HCT116 (cell line): ENCODE measurements at places on chromosomes 12 and 14. TPM values are rescaled to one million over a fixed set of nuclear protein-coding genes. Genes with fewer than 3 reads are reported as not detected.

DNA sequence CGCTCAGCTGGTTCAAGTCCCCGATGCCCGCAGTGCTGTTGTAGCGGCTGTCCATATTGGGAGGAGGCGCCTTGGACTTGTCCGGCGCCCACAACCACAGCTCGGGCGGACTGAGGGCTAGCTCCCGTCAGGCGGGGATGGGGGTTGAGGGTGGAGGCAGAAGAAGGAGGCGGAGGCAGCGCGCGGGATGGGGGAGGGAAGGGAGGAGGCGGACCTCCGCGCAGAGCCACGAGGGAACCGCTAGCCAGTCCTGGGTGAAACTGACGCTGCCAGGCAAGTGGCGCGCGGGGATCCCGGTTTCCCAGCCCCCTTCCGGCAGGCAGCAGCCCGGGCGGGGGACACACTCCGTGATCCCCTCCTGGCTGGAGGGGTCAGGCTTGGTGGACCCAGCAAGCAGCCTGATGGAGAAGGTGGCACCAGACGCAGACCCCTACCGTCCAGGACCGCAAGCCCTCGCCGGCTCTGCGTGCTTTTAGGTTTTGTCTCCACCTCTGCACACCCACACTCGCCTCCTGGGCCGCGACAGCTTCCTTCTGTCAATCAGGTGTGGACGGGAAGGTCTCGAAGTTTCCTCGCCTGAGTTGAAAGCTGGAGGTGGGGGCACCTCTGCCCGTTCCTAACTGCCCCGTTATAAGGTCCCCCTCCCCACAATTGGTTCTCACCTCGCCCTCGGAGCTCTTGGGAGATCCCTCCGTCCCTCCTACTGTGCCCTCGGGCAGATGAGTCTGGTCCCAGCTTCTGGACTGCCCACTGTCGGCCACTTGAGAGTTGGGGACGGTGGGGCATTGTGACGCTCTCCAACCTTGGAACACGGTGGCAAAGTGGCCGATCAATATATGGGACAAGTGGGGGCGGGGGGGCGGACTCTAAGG is at the start of gene CPNE8:
CPNE8 (minus strand) TSS at position 112 of the 872 bp plus-strand sequence; CDS start at position 55, 57 bp downstream.
- DNase-seq = peak; percentile 48
- H3K4me3 ChIP-seq = peak within 1 kb of the TSS; percentile 80
- no peaks in the 10 kb centered on the region for H3K27me3 ChIP-seq
- peaks cover 7% of the 10 kb centered on the region for H3K4me1 ChIP-seq
- H3K27ac ChIP-seq = peak within 1 kb of the TSS; percentile 95
- H3K36me3 ChIP-seq = no peaks in the 10 kb centered on the region

- H3K36me3 ChIP-seq = no peaks in the 10 kb centered on the region
- no peak overlapping the region for H3K27ac ChIP-seq
- H3K4me1 ChIP-seq = no peaks in the 10 kb centered on the region
Observed at GRCh38 chr12:113065126-113066007, 8.8 kb downstream of the DTX1 start.

GRCh38 chr12:47360771-47361388 is 281.1 kb upstream of the AMIGO2 start:
- H3K36me3 ChIP-seq = no peaks in the 10 kb centered on the region
- no peak for DNase-seq
- H3K4me1 ChIP-seq = peaks cover 7% of the 10 kb centered on the region; the same call in 1 of the 2 replicates
- H3K27ac ChIP-seq = no peak overlapping the region

DNA sequence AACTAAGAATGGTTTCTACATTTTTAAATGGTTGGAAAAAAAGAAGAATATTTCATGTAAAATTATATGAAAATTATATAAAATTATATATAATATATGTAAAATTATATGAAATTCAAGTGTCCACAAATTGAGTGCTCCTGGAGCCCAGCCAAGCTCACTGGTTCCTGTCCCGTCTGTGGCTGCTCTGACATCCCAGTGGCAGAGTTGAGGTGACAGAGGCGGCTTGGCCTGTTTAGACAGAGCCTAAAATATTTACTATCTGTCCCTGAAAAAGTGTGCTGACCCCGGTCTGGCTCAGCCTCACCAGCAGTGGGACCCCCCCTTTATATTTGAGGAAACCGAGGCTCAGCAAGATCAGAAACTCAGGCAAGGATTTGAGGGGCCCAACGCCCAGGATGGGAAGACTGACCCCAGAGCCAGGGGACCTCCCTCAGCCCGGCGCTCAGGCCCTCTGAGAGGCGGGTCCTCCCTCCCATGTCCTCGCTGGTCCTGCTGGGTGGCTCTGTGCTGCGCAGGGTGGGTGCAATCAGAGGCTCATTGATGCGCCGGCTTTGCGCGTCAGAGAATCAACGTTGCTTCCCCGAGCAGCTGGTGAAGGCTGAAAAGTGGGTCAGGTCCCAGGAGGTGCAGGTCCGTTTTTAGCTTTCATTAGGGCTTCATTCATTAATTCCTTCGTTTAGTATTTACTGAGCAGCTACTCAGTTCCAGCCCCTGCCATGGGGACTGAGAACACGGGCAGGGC is 21.5 kb upstream of the BEGAIN start:
- no peaks in the 10 kb centered on the region for H3K27me3 ChIP-seq
- DNase-seq = no peak

DNA sequence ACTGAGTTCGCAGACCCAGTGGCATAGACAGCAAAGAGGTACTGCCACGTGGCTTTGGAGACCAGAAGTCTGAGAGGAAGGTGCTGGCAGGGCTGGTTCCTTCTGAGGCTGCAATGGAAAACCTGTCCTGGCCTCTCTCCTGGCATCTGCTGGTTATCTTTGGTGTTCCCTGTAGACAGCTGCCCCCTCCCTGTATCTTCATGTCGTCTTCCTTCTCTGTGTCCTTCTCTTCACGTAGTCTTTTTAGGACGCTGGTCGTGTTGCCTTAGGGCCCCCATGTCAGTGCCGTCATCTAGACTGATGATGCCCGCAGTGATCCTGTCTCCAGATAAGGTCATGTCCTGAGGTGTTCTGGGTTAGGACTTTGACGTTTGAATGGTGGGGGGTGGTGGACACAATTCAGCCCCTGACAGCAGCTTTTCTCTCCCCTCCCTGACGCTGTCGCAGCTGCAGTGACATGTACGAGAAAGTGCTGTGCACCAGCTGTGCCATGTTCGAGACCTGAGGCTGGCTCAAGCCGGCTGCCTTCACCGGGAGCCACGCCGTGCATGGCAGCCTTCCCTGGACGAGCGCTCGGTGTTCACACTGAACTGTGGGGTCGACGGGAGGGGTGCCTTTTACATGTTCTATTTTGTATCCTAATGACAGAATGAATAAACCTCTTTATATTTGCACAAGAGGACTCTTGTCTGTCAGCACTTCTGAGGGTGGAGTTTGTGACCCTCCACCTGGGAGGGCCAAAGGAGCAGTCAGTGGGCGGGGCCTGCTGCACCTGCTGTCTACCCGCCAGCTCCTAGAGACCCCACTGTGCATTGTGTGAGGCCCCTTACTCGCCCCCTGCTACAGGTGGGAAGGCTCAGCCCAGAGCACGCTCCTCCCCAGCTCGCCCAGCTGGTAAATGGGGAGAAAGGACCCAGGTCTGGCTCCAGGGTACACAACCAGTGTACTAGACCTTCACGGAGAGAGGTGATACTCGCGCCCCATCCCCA is 6.3 kb downstream of the SIVA1 start:
- no peak overlapping the region for H3K27ac ChIP-seq
- H3K4me1 ChIP-seq = peaks cover 5% of the 10 kb centered on the region
- H3K4me3 ChIP-seq = no peak overlapping the region
- no peaks in the 10 kb centered on the region for H3K27me3 ChIP-seq

PMEL gene
- total RNA-seq = 5.8 TPM
